ENCODE measurements at places on chromosomes 6 and 20. TPM values are rescaled to one million over a fixed set of nuclear protein-coding genes. Genes with fewer than 3 reads are reported as not detected.

Gene KHDRBS2
- total RNA-seq, result 55.8 TPM

Gene OR12D3
- total RNA-seq, result not detected

Gene C4B
- total RNA-seq, result 14.5 TPM

Gene RAMACL
- total RNA-seq, result 1.5 TPM

Gene SLCO4A1
- 1.7 TPM for total RNA-seq

Gene ADGB
- 0.25 TPM for total RNA-seq

Gene FAM229B
- 21.6 TPM for total RNA-seq

Gene SNX21
- 12.3 TPM for total RNA-seq

Gene NOX3
- total RNA-seq, result not detected

Gene GPR63
- total RNA-seq, result 8.6 TPM

Gene LTB
- not detected for total RNA-seq

Gene TAPBP
- total RNA-seq, result 17.5 TPM

Gene TNXB
- total RNA-seq, result 10.1 TPM

Gene LAMA4
- total RNA-seq, result 19.7 TPM

Gene LY6G5C
- 1.2 TPM for total RNA-seq

Data from temporal lobe (tissue), 4 donors.